ENCODE measurements at places on chromosomes 7 and 10.

GRCh38 chr10:50333872-50334271, 82.6 kb upstream of the ASAH2 start:
- no peak for DNase-seq

DNA sequence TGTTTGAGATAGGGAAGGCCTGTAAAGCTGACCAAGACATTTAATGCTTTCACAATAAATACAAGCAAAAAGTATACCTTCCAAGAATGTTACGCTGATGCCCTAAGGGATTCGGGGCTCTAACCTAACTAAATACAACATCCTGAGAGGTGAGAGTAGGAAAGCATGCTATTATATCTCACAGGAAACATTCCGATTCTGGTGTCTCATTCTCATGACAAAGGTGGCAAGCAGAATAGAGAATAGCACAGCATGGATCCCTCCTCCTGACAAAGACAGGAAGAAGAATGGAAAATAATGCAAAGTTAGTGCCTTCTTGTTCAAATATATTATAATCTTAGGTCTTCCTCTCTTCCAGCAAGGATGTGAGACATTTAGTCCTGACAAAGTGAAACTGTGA, 504.3 kb downstream of the TFEC start:
- no peak for DNase-seq

DNA sequence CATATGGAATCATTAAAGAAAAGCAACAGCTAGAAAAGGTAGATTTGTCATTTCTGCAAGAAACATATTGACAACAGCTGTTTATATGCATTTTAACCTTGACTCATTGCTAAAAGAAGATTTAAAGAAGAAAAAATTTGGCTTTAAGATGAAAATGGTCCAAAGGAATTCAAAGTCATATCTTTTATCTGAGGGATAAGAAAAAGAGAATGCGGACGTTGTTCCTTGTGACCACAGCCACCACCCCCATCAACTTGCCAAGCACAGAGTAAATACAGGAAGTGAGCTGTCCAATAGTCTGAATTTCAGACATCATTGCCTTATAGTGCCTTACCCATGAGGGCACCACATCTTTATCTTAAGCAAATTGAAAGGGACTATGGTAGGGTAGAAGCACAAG, 7.3 kb upstream of the CRPPA start:
- no peak for DNase-seq

- no peak for DNase-seq
These were observed 73.8 kb downstream of the TET1 start for GRCh38 chr10:68633816-68634466.

DNA sequence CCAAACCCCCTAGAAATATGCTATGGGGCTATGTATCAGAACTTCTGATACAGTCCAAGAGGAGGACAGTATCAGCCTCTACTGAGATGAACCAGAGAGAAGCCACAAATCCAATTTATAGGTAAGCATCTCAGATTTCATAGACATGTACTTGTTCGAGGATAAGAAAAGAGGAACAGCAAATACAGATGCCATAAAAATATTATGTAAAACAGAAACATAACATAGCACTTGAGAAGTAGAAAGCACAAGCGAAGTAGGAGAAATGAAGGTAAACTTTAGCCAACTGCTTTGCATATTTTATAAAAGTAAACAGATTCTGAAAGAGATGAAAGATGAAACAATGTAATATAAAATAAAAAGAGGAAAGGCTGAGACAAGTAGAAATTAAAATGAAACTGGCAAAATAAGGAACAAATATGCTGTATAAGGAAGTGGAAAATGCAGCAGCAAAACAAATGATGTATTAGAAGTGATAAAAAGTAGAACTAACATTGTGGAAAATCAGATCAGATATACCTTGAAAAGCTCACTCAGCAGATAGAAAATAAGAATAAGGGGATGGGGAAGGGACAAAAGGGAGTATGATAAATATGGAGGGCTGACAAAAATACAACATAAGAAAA, 135.1 kb downstream of the SKAP2 start:
- DNase-seq, result no peak

DNA sequence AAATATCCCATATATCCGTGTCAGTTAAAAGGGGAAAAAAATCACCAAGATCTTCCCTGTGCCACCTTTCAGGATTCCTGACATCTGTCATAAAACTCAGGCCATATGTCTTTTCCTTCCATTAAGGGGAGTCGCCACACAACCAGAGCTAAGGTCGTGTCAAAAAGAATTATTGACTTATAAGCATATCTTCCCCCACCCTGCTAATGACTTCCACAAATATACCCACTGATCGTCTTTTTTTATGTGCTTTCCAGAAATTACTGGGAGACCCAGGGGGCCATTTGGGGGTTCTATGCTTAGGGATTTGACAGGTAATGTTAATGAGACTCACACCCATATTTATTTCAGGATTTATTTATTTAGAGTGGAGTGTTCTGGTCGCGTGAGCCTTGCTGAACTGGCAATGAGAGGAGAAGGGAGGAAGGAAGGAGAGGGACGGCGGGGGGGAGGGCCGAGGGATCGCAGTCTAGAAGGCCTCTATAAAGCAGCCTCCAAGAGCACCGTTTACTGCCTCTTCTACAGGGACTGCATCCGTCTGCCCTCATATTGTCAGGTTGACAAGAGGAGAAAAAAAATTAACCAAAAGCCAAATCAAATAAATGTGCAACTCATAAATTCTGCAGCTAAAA, 135.7 kb upstream of the MGMT start:
- no peak for DNase-seq

- DNase-seq, result no peak
These were observed 18.5 kb downstream of the KNDC1 start for GRCh38 chr10:133178357-133179127.

GRCh38 chr7:9204571-9204970, 771.2 kb downstream of the NXPH1 start:
- no peak for DNase-seq

DNA sequence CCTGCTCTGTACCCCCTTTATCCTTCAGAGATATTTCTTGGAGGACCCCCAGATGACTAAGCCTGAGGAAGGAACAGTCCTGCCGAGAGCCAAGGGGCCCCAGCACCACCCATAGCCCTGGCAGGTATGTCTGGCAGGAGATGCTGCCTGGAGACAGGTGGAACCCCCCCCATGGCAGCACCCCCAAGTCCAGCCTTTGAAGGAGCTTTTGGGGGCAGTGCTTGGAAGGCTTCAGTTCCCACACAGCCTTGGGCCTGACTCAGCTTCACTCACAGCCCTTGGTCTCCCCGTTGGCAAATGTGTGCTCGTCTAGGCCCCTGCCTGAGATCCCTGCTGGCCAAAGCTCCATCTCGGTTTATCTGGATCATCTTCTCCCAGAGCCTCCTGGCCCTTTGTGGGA, 23.0 kb upstream of the PCBD1 start:
- DNase-seq, result no peak

DNA sequence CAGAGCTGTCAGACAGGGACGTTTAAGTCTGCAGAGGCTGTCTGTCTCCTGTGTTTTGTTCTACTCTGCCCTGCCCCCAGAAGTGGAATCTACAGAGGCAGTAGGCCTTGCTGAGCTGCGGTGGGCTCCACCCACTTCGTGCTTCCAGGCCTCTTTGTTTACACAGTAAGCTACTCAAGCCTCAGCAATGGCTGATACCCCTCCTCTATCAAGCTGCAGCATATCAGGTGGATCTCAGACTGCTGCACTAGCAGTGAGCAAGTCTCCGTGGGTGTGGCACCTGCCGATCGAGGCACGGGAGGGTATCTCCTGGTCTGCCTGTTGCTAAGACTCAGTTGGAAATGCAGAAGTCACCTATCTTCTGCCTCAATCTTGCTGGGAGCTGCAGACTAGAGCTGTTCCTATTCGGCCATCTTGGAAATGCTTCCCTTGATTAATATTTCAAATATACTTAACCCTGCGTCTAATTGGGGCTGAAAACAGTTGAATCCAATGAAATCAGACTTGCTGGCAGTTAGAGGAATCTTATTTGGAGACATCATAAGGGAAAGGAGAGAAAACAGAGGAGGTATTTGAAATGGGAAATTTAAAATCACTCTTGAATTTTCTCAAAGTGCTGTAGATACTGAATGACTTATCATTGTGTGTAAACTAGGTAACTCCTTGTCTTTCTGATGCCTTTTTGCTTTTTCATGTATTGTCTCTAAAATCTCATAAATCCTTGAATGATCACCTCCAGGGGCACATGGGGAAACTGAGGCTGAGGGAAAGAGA, 13.8 kb upstream of the CYP3A5 start:
- DNase-seq, result no peak
